ENCODE measurements at places on chromosomes 5 and 9. TPM values are rescaled to one million over a fixed set of nuclear protein-coding genes. Genes with fewer than 3 reads are reported as not detected.

- no peak overlapping the region for H3K4me3 ChIP-seq
- H3K27ac ChIP-seq = no peak overlapping the region
- no peaks in the 10 kb centered on the region for H3K36me3 ChIP-seq
- DNase-seq = no peak
- no peaks in the 10 kb centered on the region for H3K27me3 ChIP-seq
These were observed 41.0 kb upstream of the GFPT2 start for GRCh38 chr5:180394031-180394636.

- no peak for DNase-seq
- no peak overlapping the region for H3K27ac ChIP-seq
- H3K36me3 ChIP-seq = no peaks in the 10 kb centered on the region
- H3K4me3 ChIP-seq = no peak overlapping the region
- H3K27me3 ChIP-seq = no peaks in the 10 kb centered on the region
These were observed 90.8 kb downstream of the HACD4 start for GRCh38 chr9:20940447-20941173.

DNA sequence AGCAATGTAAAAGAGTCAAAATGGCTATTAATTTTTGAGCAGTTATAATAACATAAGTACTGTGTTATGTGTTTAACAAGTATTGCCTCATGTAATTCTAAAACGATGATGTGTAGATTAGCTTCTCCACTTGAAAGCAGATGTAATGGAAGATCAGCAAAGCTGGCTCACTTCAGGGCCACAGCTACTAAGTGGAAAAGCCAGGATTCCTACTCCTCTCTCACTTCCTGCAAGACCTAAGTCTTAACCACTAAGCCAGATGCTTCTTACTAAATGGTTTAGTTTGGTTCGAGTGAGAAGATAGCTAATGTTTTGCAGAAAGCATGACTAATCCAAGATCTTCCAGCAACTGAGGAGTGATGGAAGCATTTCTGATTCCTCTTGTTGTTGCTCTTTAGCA, 15.7 kb upstream of the TNC start:
- no peak overlapping the region for H3K27ac ChIP-seq
- H3K4me3 ChIP-seq = no peak overlapping the region
- no peaks in the 10 kb centered on the region for H3K27me3 ChIP-seq
- no peaks in the 10 kb centered on the region for H3K4me1 ChIP-seq
- no peak for DNase-seq
- no peaks in the 10 kb centered on the region for H3K36me3 ChIP-seq

- no peaks in the 10 kb centered on the region for H3K36me3 ChIP-seq
- H3K4me3 ChIP-seq = no peak overlapping the region
- H3K27me3 ChIP-seq = no peaks in the 10 kb centered on the region
- H3K27ac ChIP-seq = no peak overlapping the region
- no peak for DNase-seq
These were observed 18.7 kb upstream of the TMEM161B start for GRCh38 chr5:88287302-88287701.

DNA sequence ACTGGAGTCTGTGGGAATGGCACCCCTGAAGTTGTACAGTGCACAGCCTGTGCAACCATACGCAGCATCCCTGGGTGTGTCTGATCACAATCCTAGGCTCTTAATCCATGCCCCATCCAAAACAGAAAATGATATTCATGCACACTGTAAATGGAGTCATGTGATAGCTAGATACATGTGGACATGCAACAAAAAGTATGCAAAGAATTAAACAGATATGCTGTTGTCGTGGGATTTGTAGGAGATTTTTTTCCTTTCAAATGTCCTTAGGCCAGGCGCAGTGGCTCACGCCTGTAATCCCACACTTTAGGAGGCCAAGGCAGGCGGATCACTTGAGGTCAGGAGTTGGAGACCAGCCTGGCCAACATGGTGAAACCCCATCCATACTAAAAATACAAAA, 36.1 kb downstream of the PRRX2 start:
- no peak for DNase-seq
- no peaks in the 10 kb centered on the region for H3K4me1 ChIP-seq
- H3K27me3 ChIP-seq = peaks cover 9% of the 10 kb centered on the region
- H3K36me3 ChIP-seq = no peaks in the 10 kb centered on the region

Gene LCN9
- total RNA-seq = not detected

Gene KCNIP1
- not detected for total RNA-seq

Gene UBTD2
- 6.3 TPM for total RNA-seq

Gene CDO1
- total RNA-seq = 1.4 TPM

Gene PKD2L2
- not detected for total RNA-seq

Data from CD4-positive, alpha-beta memory T cell (primary cell).